Vagina (tissue), 2 donors: ENCODE measurements at places on chromosomes 12 and 14.

GRCh38 chr12:131757111-131757510, 46.2 kb downstream of the SFSWAP start:
- DNase-seq: no peak

GRCh38 chr14:77120771-77121743, 20.5 kb downstream of the ZDHHC22 start:
- no peak for DNase-seq

DNA sequence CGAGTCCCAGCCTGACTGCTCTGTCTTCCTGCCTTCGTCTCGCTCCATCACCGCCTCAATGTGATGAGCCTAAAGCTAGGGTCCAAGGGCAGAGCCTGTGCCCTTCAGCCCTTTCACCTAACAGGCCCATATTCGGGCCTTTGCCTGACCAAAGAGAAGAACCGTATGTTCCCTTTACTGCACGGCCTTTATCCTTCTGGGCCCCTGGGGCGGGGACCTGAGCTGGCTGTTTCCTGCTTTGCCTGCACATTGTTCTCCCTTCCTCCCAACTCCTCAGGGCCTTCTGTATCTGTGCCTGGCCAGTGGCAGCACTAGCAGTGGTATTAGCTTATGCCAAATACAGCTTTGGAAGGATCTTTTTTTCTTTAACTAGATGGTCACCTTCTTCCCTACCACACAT, 8.5 kb upstream of the MYL6B start:
- DNase-seq: no peak

DNA sequence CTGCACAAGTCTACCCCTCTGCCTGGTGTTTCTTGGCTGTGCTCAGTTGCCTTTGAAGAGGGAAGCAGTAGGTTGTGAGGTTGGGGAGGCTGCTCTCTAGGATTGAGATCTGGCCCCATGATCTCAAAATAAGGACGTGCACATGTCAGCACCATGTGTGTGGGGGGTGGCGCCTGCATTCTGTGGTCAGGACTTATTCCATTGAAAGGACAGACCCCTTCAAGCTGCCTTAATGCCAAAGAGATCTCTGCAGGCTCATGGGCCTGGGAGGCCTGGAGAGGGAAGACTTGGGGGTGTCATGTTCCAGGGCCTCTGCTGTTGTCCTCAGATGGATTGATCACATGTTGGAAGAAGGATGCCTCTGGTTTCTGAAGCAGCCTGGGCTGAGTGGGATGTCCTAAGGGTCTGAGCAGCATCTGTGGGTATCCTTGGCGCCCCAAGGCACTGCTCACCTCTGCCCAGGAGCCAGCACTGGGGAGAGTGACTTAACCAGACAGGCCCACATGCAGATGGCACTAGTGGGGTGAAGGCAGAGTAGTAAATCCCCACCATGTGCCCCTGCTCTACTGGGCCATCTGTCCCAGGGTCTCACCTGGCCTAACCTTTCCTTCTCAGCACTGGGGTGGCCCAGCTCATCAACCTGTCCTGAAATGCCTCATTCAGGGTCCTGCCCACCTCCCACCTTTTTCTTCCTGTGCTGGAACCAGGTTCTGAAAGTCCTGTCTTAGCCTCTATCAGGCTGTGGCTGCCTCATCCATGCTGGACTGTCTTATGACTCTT, 118.9 kb downstream of the ADGRD1 start:
- DNase-seq: no peak

DNA sequence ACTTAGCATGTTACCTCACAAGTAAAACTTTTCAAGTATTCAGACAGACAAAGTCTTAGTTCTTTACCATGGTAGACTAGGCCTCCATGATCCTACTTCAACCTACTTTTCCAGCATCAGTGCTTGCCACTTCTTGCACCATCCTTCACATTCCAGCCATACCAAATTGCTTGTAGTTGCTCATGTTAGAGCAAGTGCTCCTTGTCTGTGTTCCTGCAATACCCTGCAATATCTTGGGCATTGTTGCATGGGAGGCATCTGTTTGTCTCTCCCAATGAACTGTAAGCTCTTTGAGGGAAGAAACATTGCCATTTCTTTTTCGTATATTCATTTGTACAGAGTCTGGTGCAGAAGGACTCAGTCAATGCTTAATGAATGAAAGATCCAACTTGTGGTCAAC, 78.0 kb downstream of the SRGAP1 start:
- DNase-seq: no peak

DNA sequence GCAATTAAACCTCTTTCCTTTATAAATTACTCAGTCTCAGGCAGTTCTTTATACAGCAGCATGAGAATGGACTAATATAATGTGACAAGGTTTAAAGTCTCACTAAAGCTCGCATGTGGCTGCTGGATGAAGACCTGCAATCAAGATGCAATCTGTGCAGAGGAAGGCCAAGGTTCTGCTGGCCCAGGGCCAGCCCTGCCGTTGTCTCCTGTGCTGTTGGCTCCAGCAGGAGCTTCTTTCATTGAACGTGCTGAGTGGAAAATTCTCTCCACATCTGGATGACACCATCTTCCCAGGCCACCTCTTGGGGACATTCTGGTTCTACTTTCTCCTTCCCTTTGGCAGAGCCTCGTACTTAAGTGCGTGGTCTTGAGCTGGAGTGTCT, 742.2 kb downstream of the VRK1 start:
- DNase-seq: no peak

- DNase-seq: no peak
Observed at GRCh38 chr14:49366416-49366815, 219.8 kb downstream of the RPS29 start.

DNA sequence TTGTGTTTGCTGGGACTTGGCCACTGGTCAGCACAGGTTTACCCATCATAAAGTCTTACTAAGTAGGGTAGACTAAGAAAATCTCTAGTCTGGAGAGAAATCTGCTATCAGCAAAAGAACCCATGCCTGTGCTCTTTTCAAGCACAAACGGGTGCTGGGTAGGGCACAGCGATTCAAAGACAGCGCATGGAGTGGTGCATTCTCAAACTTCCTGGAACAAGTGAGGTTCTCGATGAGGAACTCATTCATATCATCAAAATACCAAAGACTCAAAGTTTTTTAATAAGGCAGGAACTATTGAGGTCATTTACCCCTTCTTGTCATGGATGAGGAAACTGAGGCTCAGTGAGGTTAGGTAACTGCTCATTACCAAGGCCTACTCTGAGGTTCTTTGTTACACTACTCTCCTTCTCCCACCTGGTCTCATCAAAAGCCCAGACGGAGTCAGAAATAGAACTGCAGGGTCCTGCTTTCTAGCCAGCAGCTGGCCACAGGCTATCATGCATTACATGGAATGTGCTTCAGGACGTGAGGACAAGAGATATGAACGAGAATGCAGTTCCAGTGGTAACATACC, 390.3 kb downstream of the ZFP36L1 start:
- no peak for DNase-seq

GRCh38 chr12:7035463-7035862, 17.2 kb upstream of the LPCAT3 start:
- no peak for DNase-seq

DNA sequence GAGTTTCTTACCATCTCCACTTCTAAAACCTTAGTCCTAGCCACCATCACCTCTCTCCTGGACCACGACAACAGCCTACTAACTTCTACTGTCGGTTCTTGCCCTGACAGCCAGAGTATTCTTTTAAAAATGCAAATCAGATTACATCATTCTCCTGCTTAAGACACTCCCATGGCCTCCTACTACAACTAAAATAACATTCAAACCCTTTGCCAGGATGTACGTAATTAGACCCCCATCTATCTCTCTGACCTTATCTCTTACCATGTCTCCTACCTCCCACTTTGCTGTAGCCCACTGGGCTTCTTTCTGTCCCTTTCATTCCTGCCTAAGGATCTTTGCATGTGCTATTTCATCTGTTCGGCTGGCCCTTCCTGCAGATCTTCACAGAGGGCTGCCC, 27.6 kb downstream of the TRIM9 start:
- no peak for DNase-seq

GRCh38 chr14:76653875-76654572, 107.2 kb upstream of the VASH1 start:
- DNase-seq: no peak

- no peak for DNase-seq
Observed at GRCh38 chr14:93686268-93686667, 102.0 kb downstream of the PRIMA1 start.

DNA sequence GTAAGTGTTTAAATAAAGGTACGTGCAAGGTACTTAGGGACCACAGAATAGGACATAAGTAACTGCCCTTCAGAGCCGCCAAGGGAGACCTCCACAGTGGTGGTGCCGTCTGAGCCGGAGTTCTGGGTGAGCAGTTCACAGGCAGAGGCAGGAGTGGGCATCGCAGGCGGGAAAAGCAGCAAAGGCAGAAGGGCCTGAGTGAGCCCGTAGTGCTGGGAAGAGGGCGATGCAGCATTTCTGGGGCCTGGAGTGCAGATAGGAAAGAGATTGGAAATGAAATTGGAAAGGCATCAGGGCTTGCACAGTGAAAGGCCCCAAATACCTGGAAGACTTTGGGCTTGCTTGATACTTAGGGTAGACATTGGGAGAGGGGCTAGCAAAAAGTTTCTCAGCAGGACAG, 32.9 kb downstream of the EVL start:
- DNase-seq: no peak

DNA sequence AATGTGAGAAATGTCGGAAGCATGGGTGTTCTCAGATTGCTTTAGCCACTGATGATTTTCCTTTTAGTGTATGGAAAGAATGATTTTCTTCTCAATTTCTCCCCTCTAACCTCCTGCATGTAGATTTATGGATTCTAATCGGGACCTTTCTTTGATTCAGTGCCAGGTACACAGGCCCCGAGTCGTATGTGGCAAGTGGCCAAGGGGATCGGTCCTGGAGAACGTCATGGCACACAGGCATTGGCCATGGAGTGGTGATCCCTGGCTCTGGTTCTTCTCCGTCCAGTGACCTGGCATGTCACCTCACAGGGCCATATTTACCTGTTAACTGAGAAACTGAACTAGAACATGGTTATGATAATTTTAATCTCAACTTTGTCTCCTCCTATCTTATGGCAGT, 58.1 kb downstream of the ETV6 start:
- no peak for DNase-seq

- no peak for DNase-seq
Observed at GRCh38 chr14:24726480-24726879, 92.5 kb upstream of the GZMB start.

DNA sequence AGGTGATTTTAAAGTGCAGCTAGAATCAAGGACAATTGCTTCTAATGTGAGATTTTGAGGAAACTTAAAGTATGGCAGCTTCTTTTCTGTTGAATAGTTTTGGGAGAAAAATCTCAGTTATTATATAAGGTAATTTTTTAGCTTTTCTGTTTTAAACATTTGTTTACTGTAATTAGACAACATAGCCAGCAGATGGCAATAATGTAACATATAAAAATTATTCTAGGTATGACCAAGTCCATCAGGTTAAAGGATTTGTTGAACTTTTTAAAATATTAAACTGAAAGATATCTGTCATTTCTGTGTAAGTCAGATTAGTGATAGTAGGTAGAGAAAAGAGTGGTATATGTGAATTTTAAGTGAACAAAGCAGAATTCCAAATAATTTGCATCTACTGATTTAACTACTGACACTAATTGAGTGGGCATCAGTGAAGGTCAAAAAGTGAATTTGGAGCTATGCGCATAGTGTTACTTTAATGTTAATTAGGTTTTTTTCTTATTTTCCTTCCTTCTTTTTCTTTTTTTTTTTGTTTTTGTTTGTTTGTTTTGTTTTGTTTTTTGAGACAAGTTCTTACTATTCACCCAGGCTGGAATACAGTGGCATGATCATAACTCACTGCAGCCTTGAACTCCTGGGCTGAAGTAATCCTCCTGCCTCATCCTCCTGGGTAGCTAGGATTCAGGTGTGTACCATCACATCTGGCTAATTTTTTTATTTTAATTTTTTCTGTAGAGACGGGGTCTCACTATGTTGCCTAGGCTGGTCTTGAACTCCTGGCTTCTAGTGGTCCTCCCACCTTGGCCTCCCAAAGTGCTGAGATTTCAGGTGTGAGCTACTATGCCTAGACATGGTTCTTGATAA, 18.6 kb downstream of the PRORP start:
- no peak for DNase-seq

- DNase-seq: no peak
Observed at GRCh38 chr12:68673788-68674187, 13.0 kb upstream of the NUP107 start.

GRCh38 chr14:61203081-61203753, 77.9 kb downstream of the TMEM30B start:
- no peak for DNase-seq

- no peak for DNase-seq
Observed at GRCh38 chr14:101460986-101461750, 100.1 kb upstream of the DIO3 start.

- no peak for DNase-seq
Observed at GRCh38 chr12:43969882-43970281, 134.0 kb downstream of the TMEM117 start.

- DNase-seq: no peak
Observed at GRCh38 chr12:11624116-11624515, 25.4 kb upstream of the ETV6 start.

GRCh38 chr12:92253301-92253700, 107.7 kb upstream of the BTG1 start:
- DNase-seq: no peak

GRCh38 chr14:33376510-33376909, 437.8 kb downstream of the NPAS3 start:
- no peak for DNase-seq

- DNase-seq: no peak
Observed at GRCh38 chr14:53458368-53458814, 305.3 kb upstream of the DDHD1 start.

DNA sequence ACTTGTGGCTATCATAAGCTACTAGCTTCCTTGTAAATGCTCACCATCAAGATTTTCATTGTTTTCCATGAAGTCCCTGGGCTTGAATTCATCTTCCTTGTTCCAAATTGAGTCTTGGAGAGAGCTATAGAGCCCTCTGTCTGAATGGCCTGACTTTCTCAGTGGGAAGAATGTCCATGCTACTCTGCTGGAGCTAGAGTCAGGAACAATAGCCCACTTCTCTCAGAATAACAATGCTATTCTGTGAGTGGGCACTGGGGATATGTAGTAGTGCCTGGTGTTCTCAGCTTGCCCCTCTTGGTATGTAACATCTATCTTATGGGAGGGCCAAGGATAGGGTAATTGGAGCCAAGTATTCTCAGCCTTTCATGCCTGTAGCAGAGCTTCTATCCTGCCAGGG, 127.6 kb upstream of the TRHDE start:
- no peak for DNase-seq

- DNase-seq: no peak
Observed at GRCh38 chr12:118055144-118055557, 5.8 kb downstream of the WSB2 start.

DNA sequence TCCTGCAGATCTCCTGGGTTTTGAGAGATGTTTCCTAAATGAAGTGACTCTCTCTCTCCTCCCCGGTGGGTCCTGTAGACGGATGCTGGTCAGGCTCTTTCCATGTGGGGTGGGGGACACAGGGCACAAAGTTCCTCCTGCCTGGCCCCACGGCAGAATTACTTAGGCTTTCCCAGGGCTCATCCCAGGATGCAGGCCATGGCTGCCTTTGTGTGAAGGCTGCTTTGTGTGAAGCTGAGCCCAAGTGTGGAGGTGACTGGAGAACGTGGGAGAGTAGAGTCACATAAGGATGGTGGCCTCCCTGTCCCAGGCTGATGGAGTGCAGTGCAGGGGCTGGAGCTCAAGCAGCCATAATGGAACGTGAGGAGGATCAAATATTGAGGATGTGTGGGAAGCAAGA, 200.2 kb downstream of the ADGRD1 start:
- no peak for DNase-seq
